ENCODE measurements at places on chromosomes 16 and 17.

GRCh38 chr16:10575506-10576130, 4.8 kb downstream of the EMP2 start:
- no peak for DNase-seq

GRCh38 chr17:18187226-18187625, 3.6 kb downstream of the ALKBH5 start:
- no peak for DNase-seq

- DNase-seq, result no peak
Observed at GRCh38 chr16:55418586-55418985, 60.4 kb upstream of the MMP2 start.

- DNase-seq, result no peak
Observed at GRCh38 chr17:67434061-67434525, 57.0 kb downstream of the PITPNC1 start.

- DNase-seq, result no peak
Observed at GRCh38 chr16:56944954-56945839, 13.3 kb downstream of the HERPUD1 start.

DNA sequence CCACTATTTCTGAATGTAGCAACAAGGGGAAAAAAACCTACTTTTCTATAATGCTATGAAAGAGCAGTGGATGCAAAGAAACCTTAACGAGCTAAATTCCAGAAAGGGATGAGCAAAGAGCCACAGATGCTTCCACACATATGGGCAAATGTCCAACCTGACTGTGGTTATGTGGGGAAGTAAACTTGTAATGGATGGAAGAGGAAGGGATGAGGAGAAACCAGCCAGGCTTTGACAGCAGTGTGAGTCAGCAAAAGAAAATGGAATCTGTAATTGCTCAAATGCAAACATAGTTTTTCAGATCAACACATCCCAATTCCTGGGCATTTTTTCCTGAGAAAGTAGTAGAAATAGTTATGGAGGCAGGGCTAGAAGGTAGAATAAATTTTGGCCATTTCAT, 204.8 kb upstream of the CPHXL start:
- DNase-seq, result no peak

DNA sequence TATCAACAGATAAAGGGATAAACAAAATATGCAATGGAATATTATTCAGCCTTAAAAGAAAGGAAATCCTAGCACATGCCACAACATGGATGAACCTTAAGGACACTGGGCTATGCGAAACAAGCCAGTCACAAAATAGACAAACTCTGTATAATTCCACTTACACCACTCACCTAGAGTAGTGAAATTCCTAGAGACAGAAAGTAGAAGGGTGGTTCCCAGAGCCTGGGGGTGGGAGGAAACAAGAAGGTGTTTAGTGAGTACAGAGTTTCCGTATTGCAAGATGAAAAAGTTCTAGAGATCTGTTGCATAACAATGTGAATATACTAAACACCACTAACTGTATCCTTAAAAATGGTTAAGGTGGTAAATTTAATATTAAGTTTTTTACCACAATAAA, 10.0 kb downstream of the SPOP start:
- DNase-seq, result no peak

GRCh38 chr17:39110435-39111136, 40.9 kb downstream of the PLXDC1 start:
- DNase-seq, result no peak

- DNase-seq, result no peak
Observed at GRCh38 chr16:11978080-11978479, 1.5 kb downstream of the SNX29 start.

DNA sequence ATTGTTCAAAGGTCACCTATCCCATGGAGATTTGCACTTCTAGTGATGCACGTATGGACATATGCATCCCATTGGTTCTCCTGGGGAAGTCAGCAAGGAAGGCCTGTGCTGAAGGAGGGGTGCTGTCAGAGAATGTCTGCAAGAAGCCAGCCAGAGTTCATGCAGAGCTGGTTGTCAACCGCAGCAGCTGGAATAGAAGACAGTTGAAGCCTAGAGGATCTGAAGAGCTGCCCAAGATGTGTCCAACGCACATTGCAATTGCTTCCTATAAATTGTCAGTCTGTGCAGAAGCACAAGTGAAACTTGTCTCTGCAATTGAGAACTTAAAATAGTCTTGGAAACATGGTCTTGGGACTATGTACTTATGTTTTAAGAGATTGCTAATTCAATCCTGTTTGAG, 82.1 kb upstream of the CNTNAP4 start:
- no peak for DNase-seq

GRCh38 chr16:19419698-19420075, 2.0 kb downstream of the TMC5 start:
- DNase-seq, result no peak

DNA sequence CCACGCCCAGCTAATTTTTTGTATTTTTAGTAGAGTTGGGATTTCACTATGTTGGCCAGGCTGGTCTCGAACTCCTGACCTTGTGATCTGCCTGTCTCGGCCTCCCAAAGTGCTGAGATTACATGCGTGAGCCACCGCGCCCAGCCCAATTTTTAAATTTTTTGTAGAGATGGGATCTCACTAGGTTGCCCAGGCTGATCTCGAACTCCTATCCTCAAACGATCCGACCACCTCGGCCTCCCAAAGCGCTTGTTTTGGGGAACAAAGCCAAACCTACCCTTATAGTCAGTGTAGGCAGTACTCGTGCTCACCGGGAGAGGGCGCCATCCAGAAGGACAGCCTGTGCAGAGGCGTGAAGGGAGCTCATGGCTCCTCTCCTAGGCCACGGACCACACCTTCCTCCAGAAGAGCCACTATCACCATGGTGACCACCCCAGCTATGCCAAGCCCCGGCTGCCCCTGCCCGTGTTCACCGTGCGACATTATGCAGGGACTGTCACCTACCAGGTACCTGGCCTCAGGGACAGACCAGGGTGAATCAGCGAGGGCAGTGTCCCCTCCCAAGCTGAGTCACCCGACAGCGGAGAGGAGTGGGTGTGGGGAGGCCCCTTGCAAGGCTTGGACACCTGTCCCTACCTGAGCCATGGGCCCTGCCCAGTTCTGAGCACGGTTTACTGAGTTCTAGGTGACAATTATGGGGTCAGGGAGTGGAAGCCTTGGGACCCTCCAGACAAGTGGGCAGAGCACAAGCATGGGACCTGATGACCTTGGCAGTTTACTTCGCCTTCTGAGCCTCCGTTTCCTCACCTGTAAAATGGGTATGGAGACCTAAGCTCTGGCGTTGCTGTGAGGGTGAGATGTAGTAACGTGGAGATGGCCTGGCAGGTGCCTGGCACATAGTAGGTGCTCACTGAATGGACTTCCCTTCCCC, 13.7 kb downstream of the MYO15B start:
- DNase-seq, result no peak

DNA sequence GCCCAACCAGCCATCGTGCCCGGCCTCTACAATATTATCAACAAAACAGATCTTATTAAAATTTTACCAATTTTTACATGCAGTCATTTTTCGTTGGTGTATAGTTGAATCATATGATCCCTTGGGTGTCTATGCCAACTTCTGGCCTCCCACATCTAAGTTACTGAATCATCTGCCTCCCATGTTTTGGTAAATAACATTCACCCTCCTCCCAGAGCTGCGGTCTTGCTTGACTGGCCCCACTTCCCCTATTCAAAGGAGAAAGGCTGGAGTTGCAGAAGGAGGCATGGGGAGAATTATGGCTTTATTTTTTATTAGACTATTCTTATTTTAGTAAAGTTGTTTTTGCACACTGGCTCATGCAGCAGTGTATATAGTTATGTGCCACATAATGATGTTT, 18.5 kb upstream of the CCL23 start:
- no peak for DNase-seq

GRCh38 chr16:87531418-87531817, 38.6 kb upstream of the ZCCHC14 start:
- no peak for DNase-seq

GRCh38 chr17:63543822-63544420, 6.4 kb upstream of the DCAF7 start:
- DNase-seq, result no peak

DNA sequence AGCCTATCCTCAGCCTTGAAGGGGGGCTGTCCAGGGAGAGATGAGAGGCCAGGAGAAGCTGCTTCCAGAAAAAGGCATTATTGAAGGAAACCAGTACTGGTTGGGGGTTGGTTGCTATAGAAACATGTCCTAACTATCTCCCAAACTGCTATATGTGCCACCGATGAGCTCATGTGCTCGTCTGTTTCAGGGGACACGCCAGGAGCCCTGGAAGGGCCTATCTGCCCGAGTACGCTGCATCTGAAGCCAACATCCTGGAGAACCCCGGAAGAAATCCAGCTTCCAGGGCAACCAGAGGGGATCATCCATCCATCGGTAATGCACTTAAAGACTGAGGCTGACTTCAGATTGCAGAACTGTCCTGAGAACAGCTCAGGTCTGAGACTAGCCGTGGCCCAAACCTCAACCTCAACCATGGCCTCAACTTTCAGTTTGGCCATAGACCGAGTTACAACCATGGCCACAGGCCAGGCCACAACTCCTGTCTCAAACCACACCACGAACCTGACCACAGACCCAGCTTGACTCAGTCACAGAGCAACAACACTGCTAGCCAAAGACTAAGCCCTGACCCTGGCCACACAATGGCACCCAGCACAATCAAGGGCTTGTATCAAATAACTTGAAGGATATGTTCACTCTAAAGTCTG, 10.2 kb downstream of the PITPNM3 start:
- no peak for DNase-seq

DNA sequence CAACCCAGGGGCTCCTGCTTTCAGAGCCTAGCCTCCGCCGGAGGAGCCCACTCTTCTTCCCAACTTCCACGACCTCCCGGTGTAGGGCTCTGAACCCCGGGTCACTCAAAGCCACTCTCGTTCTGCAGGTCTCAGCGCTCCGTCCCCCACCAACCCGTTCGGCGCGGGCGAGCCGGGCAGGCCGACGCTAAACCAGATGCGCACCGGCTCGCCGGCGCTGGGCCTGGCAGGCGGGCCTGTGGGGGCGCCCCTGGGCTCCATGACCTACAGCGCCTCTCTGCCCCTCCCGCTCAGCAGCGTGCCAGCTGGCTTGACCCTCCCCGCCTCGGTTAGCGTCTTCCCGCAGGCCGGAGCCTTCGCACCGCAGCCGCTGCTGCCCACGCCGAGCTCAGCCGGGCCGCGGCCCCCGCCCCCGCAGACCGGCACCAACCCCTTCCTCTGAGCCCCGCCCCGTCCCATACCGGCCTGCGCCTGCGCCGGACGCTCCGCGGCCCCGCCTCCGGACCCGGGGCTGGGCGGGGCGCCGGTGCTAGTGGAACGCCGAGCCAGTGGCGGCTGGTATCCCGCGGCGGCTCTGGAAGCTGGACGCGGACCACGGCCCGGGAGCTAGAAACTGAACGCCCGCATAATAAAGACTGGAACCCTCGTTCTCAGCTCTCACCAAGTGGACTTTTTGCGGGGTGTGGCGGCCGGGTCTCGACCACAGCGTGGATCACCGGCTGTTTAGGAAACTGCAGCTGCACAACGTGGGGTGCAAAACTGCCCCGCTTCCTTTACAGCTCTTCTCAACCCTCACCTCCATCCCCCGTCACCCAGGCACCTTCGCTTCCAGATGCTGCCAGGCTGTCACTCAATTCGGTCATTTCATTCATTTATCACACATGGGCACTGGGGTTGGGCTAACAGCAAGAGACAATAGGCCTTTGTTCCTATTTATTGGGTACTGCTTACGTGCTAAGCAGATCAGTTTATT, 5.0 kb upstream of the SPATA20 start:
- peak; percentile 80 for DNase-seq

DNA sequence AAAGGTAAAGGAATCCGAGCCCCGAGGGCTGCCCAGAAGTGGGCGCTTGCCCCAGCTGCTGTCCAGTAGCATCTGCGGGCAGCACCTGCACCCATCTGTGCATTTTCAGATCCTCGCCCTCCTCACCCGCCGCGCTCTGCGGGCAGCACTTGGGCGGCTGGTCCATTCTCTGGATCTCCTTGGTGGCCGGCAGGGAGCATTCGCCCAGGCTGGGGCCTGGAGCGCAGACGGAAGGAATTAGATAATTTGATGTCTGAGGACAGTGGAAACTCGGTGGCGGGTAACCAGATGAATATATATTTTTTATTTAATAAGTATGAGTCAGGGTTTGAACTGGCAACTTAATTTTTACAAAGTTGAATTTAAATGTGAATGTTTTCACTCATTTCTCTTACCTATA, 88.5 kb downstream of the NPIPB11 start:
- no peak for DNase-seq

- DNase-seq, result no peak
Observed at GRCh38 chr17:34673516-34673915, 94.1 kb downstream of the TMEM132E start.

- DNase-seq, result no peak
Observed at GRCh38 chr17:82647593-82648164, 565 bp downstream of the WDR45B start.

GRCh38 chr16:4623593-4623992, 1.0 kb upstream of the MGRN1 start:
- no peak for DNase-seq

- DNase-seq, result no peak
Observed at GRCh38 chr16:73023752-73024570, 24.0 kb downstream of the ZFHX3 start.

GRCh38 chr17:1709971-1710806, at the start of gene TLCD2:
TLCD2 (minus strand) TSS chr17:1710377; CDS start chr17:1710242, 135 bp downstream.
- no peak for DNase-seq

DNA sequence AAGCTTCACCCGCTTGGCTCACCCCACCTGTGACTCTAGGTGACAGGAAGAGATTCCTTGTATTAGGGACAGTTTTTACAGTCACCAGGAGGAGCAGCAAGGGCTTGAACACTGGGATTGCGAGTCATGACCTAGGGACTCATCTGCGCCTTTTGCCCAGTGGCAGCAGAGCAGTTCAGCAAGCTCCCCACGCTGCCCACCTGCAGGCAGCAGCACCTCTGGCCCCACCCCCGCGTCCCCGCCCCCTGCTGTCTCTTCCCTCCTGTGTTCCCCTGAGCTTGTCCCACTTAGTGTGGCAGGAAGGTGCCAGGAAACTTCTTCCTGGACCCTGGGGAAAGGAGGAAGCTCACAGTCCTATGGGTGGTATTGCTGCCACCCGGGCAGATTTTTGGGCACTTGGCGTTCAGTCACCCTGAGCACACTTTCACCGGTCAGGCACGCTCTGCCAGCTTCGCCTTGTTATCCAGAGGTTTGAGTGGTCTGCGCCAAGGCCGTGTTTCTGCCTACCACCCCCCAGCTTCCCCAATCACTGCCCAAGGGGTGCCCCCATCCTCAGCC, 8.7 kb downstream of the MMP15 start:
- DNase-seq, result no peak

- DNase-seq, result no peak
Observed at GRCh38 chr16:78116946-78117345, 17.5 kb downstream of the WWOX start.

- DNase-seq, result peak; percentile 87
Observed at GRCh38 chr16:51431517-51432241, 280.6 kb upstream of the SALL1 start.

- DNase-seq, result no peak
Observed at GRCh38 chr17:74712756-74713155, at the start of gene CD300LF. CD300LF (minus strand) TSS chr17:74712923; CDS start chr17:74712866, 57 bp downstream.

DNA sequence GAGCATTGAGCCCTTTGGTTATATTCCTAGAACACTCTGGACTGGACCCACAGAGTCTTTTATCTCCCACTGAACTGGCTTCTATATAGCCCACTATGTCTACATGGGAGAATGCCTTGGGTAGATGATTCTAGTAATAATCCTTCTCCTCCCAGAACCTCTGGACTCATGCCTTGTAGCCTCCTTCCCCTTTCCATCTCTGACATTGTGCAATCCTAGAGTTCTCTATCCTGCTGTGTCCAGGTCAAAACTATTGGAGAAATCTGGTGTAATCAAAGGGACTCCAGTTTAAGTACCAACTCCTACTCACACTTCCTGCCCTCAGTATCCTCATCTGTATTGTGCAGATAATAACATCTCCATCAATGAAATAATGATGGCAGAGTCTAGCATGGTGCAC, 9.1 kb downstream of the RCVRN start:
- DNase-seq, result no peak

- DNase-seq, result no peak
Observed at GRCh38 chr17:57636985-57637665, 108.0 kb downstream of the CCDC182 start.
